Gastrocnemius medialis (tissue), 4 donors: ENCODE measurements at places on chromosomes 11 and 22. TPM values are rescaled to one million over a fixed set of nuclear protein-coding genes. Genes with fewer than 3 reads are reported as not detected.

DNA sequence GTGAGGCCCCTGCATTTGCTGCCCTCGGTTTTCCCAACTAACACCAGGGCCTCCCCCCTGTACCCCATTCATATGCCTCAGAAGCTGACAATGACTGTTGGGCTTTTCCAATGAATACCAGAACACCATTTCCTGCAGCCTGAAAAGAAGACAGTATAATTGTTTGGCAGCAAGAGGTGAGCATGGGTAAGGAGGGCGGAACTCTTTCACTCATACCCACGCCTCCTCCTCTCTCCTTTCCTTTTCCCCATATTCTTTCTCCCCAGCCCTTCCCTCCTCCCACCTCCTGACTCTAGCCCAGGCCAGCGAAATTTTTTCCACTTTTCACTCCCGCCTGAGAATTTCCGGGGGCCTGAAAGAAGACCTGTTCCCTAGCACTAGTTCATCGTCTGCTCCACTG is 58.0 kb upstream of the CHST1 start:
- DNase-seq: no peak

- DNase-seq: no peak
These were observed 95.0 kb downstream of the CADM1 start for GRCh38 chr11:115409116-115409670.

DNA sequence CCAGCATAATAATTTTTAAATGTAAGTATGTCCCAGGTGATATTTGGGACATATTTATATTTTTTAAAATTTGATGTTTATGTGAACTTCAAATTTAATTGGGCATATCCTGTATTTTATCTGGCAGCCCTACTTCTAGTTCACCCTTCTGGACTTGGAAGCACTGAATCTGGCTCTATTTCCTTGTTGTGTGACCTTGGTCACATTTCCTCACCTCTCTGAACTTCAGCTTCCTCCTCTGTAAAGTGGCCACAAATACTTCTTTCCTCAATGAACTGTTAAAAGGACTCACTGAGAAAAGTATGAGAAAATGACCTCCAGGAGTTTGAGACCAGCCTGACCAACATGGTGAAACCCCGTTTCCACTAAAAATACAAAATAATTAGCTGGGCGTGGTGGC is 8.1 kb upstream of the RNF185 start:
- no peak for DNase-seq

DNA sequence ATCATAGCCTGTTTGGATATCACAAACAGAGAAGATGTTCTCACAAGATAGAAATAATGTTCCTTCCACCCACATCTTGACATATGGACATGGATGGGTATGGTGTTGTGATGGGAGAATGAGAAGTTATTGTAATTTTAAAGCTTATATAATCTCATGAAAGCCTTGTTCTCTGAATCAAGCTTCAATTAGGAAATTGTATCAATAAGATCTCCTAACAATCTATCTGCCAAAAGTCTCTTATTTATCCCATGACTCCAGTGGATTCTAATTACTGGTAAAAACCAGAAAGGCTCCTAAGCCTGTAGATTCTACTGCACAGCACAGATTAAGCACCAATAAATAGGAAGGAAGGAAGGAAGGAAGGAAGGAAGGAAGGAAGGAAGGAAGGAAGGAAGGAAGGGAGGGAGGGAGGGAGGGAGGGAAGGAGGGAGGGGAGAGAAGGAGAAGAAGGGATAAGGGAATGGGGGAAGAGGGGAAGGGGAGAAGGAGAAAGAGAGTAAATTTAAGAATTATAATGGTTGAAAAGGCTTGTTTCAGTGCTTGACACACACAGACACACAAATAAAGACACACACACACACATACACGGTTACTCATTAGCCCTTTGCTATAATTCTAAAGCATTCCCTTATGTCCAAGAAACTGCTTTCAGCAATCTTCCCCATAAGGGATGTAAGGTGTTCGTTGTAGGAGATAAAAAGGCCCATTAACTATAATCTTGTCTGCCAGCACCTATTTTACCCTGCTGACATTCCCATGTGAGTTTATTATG is 258.0 kb upstream of the API5 start:
- DNase-seq: no peak

GRCh38 chr22:30325724-30326254 is 952 bp downstream of the TBC1D10A start:
- DNase-seq: no peak

GRCh38 chr11:75873417-75874221 is 58.6 kb downstream of the UVRAG start:
- no peak for DNase-seq

DNA sequence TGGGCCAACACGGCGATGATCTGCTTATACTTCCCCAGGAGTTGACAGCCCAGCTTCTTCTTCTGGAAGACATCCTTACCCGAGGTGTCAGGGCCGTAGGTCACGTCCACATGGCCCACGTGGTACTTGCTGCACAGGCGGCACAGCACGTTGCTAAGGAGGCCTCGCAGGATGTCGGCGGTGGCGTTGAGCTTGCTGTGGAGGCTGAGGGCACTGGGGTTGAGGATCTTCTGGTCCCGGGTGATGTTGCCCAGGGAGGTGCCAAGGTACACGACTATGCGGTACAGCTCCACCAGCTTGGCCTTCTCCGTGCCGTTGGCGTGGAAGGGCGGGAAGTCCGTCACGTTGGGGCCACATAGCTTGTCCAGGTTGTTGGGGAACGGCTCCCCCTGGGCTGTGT is 2.9 kb downstream of the LIF start:
- no peak for DNase-seq

GRCh38 chr11:72446929-72447769 is 12.8 kb upstream of the CLPB start:
- no peak for DNase-seq

DNA sequence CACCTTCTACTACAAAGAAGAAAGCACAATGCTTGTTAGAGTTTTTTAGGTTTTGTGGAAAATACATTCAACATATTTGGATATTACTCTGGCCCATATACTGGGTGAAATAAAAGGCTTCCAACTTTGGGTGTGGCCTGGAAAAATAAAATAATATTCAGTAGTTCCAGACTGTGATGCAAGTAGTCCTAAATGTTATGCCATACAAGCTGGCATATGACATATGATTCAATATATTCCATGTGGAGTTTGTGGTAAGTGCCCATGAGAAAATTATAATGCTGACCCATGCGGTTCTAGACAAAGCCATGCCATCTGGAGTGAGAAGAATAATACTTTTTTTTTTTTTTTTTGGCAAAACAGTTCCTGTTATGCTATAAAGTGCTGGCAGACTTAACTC is 683.3 kb downstream of the LUZP2 start:
- DNase-seq: no peak

GRCh38 chr11:46604796-46605195 is 11.0 kb upstream of the AMBRA1 start:
- no peak for DNase-seq

The ANO5 gene
- 41.9 TPM for total RNA-seq

The CASP1 gene
- 4.3 TPM for total RNA-seq

The KCNQ1OT1 gene
- 0.16 TPM for total RNA-seq

The TCN2 gene
- total RNA-seq: 12.8 TPM

The RIMBP3B gene
- not detected for total RNA-seq

The SLCO2B1 gene
- 17.6 TPM for total RNA-seq

The CYB561A3 gene
- total RNA-seq: 23.7 TPM

The FJX1 gene
- 2.4 TPM for total RNA-seq

The SYNGR1 gene
- total RNA-seq: 2.8 TPM

The CLTCL1 gene
- total RNA-seq: 198 TPM

The MTFP1 gene
- 57.7 TPM for total RNA-seq

The OR52H1 gene
- not detected for total RNA-seq

The BACE1 gene
- total RNA-seq: 7.9 TPM
